Nephron progenitor cell (in vitro differentiated cells): ENCODE measurements at places on chromosomes 13 and 19.
A peak's percentile ranks its signal among the peaks of the same experiment; 100 is the strongest.

DNA sequence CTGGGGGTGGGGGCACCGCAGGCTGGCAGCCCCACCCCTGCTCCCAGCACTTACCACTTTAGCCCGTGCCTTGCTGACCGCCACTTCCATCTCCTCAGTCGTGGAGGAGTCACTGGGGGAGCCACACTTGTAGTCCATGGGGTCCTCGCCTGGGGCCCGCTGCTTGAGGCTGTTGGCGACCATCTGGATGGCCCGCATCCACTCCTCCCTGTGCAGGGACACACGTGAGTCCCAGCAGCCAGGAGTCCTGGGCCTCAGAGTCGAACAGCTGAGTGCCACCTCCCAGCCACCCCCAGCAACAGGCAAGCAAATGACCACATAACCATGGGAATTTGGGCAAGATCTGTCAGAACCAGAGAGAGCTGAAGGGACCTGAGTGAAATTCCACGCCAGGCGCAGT, 16.0 kb upstream of the CCNP start:
- DNase-seq, result no peak

DNA sequence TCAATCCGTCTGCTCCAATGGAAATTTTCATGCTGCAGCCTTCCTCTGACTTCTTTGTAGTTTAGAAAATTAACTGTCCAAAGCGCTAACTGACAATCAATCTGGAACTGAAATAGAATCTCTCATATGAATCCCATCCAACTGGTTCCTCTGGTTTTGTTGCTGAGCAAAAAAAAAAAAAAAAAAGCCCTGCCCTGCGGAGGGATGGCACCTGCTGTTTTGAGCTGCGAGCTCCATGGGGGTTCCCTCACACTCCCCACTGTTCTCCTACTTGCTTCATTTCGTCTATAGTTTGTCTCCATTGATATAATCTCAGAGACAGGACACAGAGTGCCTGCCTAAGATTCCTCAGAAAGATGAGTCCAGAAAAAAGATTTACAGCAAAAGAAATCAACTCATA, 33.4 kb downstream of the FAAP24 start:
- no peak for DNase-seq

- DNase-seq, result peak; percentile 48
These were observed 425.7 kb downstream of the KLF12 start for GRCh38 chr13:73708393-73708985.

DNA sequence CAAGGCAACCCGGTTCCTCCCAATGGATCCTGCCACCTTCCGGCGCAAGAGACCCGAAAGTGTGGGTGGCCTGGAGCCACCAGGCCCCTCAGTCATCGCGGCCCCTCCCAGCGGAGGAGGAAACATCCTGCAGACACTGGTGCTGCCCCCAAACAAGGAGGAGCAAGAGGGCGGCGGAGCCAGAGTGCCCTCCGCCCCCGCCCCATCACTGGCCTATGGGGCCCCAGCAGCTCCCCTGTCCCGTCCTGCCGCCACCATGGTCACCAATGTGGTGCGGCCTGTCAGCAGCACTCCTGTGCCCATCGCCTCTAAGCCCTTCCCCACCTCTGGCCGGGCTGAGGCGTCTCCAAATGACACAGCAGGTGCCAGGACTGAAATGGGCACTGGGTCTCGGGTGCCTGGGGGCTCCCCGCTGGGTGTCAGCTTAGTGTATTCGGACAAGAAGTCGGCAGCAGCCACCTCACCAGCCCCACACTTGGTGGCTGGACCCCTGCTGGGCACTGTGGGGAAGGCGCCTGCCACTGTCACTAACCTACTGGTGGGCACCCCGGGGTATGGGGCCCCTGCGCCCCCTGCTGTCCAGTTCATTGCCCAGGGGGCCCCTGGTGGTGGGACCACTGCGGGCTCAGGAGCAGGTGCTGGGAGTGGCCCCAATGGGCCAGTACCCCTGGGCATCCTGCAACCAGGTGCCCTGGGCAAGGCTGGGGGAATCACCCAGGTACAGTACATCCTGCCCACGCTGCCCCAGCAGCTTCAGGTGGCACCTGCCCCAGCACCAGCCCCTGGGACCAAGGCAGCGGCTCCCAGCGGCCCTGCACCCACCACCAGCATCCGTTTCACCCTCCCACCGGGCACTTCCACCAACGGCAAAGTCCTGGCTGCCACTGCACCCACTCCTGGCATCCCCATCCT, 11.2 kb upstream of the PRR19 start:
- DNase-seq, result peak; percentile 64

DNA sequence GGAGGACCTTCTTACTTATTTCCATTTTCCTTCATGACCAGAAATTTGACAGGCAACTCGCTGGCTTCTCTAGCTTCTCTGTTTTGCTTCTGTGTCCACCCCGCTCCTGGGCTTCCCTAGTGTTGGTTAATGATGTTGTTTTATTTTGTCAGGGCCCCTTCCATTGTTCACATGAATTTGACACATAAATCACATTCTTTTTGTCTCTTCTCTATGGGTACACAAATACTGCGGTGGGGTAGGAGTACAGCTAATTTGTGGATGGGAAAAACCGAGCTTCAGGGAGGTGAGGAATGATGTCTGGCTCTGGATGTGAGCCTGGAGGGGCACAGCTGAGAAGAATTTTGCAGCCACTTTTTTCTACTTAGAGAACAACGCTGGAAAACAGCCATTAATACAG, 199.8 kb downstream of the DNAJC15 start:
- DNase-seq, result no peak

- DNase-seq, result no peak
These were observed 1323.5 kb upstream of the SLC10A2 start for GRCh38 chr13:104389691-104390090.

DNA sequence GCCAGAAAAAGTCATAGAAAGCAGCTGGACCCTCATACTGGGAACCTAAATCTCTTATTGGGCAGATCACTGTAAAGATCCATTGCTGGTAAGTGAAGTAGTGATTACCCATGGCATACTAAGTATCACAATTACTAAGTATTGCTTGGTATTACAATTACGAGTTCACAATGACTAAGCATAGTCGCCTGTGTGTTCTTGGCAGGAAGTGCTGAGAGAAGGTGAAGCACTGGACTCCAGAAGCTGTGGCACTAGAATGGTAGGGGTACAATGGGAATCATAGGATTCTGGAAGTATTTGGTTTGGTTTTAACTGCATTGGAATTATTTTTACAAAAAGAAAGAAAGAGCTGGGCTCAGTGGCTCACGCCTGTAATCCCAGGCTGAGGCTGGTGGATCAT, 20.3 kb downstream of the LGALS16 start:
- DNase-seq, result no peak

DNA sequence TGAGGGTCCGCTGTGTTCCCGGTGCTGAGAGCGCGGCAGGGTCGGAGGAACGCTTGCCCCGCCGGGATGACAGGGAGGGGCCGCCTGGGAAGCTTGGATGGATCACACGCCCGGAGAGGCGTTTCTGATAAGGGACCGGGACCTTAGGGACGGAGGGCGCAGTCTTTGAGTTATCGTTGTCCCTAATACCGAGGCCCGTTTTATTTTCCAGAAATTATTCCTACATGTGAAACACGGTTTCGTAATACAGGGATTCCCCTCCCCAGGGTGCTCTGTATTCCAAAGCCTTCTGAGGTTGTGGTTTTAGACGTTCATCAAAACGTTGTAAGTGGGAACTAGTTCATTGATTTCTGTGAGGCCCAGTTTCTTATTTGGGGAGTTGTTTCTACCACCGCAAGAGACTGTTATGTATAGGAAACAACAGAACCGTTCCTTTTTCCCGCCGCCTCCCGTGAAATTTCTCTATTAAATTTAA, 752 bp downstream of the PDCD5 start:
- peak; percentile 41 for DNase-seq

DNA sequence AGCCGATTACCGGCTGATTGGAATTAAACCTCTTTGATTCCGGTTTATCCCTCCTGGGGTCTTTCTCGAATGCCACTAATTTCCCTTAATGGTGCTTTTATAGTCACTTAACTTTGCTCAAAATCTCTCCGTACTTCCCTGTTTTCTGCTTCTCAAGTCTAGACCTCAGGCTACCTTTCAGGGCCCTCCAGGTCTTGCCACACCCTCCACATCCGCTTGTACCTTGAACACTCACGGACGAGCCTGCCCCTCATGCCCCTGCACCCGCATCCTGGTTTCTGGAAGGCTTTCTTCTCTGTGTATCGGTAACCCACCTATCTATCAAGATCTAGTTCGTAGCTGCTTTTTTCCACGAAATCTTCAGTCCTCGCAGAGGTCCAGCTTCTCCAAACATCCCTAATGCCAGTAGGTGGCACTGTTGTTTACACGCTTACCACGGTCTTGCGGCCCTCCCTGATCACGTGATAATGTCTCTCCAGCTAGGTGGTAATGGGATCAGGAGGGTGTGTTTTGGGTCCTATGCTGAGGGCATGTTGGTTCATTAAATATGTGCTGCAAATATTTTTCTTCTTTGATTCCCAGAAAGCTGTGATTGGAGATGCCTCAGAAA, 13.8 kb downstream of the ATP12A start:
- DNase-seq, result peak; percentile 61

GRCh38 chr13:87889254-87889653, 218.1 kb downstream of the SLITRK5 start:
- DNase-seq, result no peak

GRCh38 chr13:74287724-74288169, 153.5 kb upstream of the KLF12 start:
- DNase-seq, result peak; percentile 63

GRCh38 chr19:53594811-53595509, 36.8 kb upstream of the DPRX start:
- DNase-seq, result no peak

DNA sequence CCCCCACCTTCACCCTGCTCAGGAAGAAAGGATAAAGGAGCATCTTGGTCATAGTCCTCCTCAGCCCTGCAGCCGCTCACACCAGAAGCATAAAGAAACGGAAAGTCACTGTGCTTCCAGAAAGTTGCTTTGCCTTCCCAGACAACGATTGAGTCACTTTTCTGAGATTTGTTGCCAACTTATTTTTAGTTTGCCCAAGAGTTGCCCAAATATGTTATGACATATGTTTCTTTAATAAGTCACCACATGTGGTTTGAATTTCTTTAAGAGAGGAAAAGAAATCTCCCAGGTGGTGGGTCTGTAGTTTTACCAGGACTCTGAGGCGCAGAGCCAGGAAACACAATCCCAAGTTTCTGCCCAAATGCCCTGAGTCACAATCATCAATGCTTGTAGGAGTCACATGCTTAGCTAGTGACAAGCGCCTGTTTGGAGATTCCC, 63.4 kb upstream of the LRCH1 start:
- no peak for DNase-seq

DNA sequence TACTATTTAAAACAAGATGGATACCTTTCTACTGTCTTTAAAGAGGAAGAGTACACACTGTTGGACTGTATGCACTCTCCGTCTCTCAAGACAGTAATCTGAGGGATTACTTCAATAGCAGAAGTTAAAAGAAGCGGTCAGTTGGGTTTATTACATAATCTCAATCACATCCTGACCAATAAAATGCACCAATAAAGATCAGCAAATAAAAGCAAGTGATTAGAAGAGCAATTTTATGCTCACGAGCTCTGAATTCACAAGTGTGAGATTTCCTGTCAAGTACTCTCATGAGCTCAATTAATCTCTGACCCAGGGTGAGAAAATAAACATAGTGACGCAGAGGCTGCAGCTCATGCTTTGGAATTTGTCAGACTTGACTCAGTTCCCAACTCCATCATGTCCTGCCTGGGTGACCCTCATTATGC, 12.2 kb downstream of the ABCC4 start:
- DNase-seq, result no peak

DNA sequence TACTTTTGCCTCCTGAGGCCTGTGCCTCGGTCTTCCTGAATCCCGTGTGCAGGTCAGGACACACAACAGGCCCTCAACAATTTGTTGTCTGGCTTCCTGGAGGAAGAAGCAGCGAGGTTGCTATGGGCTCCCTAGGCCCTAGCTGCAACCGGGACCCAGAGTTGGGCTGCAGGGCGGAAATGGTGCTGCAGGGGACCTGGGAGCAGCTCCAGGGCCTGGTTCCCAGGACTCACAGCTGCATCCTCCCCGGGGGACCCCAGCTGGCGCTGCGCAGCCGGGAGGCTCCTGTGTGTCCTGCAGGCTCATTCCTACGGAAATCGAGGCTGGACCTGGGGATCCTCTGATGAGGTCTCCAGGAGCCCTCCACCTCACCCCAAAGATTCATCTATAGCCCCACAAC, 999 bp upstream of the TNFAIP8L1 start:
- no peak for DNase-seq

DNA sequence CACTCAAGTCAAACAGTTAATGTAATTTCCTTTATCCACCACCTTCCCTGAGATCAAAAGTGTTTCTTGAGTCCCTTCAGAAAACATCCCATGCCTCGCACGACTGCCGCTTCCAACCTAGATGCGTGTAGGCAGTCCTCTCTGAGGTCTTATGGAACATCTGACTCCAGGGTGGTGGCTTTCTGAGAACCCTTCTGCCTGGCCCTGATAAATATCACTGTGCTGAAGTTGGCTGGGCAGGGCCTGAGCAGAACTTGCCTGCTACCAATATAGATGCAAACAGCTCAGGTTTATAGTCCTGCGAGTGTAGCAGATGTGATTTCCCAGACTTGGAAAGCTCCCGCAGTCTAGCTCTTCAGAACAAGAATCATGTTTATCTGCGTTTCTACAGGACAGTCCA, 61.1 kb upstream of the GPR12 start:
- no peak for DNase-seq

DNA sequence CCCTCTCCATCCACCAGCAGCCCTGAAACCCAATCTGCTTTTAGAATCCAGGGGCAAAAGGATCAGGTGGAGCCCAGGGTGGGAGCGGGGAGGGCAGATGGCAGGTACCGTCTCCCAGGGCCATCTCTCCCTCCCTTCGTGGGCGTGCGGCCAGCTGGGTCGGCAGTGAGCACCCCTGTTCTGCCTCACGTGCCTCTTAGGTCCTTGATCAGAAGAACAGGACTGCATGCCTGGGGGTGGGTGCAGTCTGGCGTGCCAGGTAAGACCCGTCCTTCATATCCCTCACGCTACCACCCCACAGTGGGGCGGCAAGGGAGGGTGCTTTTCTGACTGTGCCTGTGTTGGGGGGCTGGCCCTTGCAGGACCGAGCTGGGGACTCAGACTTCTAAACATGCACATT, 2.0 kb downstream of the SLC8A2 start:
- no peak for DNase-seq

GRCh38 chr19:45508861-45509691, 1.8 kb downstream of the VASP start:
- peak; percentile 66 for DNase-seq

- DNase-seq, result no peak
These were observed 9.9 kb downstream of the MYDGF start for GRCh38 chr19:4660181-4660791.

GRCh38 chr13:30654430-30654829, 36.7 kb downstream of the USPL1 start:
- DNase-seq, result no peak

- DNase-seq, result no peak
These were observed 1.3 kb downstream of the OR10H5 start for GRCh38 chr19:15788594-15789270.

GRCh38 chr19:8585894-8586750, 8.9 kb upstream of the MYO1F start:
- peak; percentile 86 for DNase-seq

GRCh38 chr19:15671891-15672579, 852 bp upstream of the CYP4F12 start:
- DNase-seq, result no peak
